Renal cortical epithelial cell (primary cell): ENCODE measurements at places on chromosomes 2 and 18. TPM values are rescaled to one million over a fixed set of nuclear protein-coding genes. Genes with fewer than 3 reads are reported as not detected.

GRCh38 chr2:127159543-127159942, 52.6 kb upstream of the BIN1 start:
- no peak for DNase-seq

DNA sequence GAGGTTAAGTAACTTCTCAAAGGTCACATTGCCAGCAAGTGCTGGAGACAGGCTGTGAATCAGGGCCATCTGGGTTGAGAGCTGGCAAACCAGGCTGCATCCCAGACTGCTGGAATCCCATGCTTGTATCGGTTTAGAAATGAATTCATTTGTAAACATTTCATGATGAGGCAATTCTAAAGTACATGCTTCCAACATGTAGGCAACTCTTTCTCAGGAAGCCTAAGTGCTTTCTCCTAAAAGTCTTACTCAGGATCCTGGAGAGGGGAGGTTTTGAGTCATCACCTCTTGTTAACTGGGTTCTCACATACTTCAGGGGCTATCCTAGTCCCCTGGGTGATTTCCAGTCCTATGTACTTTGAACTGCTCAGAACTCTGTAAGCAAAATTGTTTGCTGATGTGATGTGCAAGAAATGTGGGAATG, 416.5 kb downstream of the MEIS1 start:
- DNase-seq, result peak; percentile 44

- no peak for DNase-seq
Measured at GRCh38 chr2:239455436-239456203, 54.8 kb upstream of the HDAC4 start.

CXCR4 gene
- 0.52 and 1.6 TPM in 2 replicates for total RNA-seq

HOXD12 gene
- total RNA-seq, result not detected in 2 replicates
